Activated T-helper 2 cell treated with anti-CD3 and anti-CD28 coated beads, Interferon-gamma antibody, Interleukin-2, Interleukin-4, amounts not matched to agents 10 μg/mL and 5 μg/mL and 100 μg/mL, durations not matched to agents 14 hours and 24 hours and 36 hours (primary cell): ENCODE measurements at places on chromosomes 7 and 10.

DNA sequence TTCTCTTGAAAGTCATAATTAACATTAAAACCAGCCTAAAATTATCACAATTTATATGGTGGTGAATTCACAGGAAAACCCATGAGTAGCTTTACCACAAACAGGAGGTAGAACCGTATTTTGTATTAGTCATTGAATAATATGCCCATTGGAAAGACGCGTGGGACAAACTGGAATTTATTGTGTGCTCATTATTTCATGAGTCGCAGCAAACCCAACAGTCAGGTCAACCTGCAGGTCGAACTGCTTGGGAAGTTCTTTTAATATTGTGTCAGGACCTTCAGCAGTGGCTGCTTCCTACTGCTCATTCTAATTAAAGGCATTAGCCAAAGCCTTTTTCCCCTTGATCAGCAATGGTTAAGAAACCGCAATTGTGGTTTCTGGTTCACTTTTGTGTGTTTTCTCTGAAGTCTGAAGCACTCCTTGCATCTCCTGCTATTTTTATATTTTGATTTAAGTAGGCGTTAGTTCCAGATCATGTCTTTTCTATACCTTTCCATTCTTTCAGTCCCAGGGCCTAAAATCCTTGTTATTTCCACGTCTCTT lies 100.1 kb downstream of the RAB11FIP2 start:
- DNase-seq = no peak

DNA sequence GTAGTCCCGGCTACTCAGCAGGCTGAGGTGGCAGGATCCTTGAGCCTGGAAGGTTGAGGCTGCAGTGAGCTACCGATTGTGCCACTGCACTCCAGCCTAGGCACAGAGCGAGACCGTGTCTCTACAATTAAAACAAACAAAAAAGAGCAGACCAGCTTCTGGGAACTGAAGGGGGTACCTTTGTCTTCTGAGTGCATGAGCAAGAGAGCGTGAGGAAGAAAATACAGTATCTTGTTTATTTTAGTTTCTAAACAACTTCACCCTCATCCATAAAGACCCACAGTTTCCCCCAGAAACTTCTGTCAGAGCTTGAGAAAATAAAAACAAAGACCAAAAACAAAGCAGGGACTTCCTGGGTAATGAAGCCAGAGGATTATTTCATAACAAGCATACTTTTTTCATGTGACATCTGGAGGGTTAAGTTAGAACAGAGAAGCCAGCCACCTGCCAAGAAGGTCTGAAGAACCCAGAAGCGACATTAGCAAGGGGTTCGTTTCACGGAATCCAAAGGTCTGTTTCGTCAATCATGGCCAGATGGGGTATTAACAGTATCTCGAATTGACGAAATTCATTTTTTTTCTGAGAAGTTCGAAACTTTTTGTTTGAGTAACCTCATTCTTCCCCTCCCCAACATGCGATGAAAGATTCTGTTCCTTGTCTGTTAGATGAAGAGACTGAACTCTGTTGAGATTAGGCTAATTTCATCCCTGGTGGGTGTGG lies 10.2 kb upstream of the IL2RA start:
- DNase-seq = no peak

DNA sequence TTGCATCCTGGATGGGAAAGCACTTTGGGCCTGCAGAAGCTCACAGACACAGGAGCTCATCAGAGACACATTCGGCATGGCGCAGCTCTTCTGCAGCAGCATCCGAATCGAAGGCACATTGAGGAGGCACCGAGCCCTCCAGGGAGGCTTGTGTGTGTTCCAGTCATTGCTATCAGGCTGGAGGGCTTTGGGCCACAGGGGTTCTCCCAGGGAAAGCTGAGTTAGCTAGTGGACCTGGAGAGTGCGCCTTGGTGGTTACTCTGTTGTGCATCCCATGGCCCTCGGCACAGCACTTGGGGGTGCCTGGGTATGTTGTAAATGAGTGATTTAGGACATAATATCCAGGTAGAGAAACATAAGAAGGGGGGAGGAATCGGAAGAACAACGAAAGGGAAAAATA lies 388.7 kb upstream of the RNF32 start:
- DNase-seq = no peak

- DNase-seq = no peak
These were observed 531.6 kb upstream of the IGFBP3 start for GRCh38 chr7:46452561-46453135.

GRCh38 chr10:73043319-73043718 lies 53.3 kb downstream of the P4HA1 start:
- no peak for DNase-seq

DNA sequence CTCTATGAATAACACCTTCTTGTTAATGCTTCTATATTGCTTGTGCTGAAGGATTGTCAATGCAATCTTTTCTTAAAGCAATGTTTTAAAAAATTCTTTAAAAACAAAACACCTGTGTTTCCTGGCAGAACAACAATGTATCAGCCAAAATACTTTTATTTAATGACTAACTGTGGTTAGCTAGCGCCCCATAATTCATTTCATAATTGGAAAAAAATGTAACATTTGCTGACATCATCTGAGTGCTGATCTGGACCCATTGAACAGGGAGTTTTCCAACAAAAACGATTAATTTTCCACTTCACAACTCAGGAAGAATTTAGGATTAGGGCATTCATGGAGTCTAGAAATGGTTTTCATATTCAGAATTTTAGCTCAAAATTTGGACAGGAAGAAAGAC lies 137.6 kb upstream of the CDK6 start:
- no peak for DNase-seq

- no peak for DNase-seq
These were observed 95.0 kb downstream of the FRMD4A start for GRCh38 chr10:14235566-14236195.

GRCh38 chr10:117686606-117687005 lies 144.1 kb downstream of the EMX2 start:
- no peak for DNase-seq

DNA sequence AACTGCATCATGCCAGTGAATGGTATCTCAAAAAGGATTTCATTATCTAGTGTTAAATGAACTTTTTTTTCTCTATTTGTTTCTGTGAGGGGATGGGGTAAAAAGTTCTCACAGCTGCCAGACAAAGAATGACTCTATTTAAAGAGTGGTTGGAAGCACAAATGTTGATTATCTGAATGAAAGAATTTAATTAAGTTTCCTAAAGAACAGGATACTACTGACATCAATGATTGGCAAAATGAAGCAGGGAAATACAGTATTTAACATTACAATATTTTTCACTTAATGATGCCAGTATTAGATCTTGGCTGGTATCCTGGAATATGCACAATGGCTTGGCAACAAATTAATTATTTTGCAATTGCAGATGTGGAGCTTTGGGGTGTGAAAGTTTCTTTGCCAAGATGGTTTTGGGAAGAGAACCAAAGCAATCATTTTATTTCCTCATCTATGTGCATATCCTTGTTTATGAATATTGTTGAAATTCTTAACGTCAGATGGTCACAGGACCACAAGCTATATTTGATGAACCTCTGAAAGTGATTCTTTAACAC lies 336.8 kb downstream of the ARL4A start:
- DNase-seq = no peak

DNA sequence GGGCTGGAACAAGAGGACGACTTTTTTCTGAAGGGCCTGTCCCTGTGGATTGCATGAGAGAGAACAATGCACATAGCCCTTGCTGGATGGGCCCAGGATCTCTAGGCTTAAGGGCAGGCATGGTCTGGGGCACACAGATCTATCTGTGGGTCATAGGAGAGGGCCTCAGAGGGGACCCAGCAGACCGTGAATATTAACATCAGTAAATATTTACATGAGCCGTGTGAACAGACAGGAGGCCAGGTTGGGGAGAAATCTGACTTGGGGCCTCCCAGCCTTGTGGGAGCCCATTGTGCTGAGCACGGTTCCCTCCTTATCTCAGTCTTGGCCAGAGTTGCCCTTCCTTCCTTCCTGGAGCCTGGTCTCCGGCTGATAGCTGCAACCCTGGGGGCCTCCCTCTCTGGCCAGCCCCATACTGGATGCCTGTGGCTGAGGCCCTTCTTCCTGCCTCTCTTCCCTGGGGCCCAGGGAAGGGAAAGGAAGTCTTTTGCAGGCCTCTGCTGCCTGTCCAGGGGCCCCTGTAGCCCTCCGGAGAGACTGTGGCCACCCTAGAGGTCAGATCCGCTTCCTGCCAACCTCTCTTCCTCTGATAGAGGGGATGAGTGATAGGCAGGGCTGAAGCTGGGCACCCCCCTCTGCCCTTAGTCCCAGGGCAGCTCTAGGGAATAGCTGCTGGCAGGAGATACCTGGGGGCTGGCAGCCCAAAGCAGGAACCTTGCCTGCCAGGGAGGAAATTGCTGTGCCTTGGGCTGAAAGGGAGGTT lies 44.5 kb upstream of the TRIM8 start:
- no peak for DNase-seq

DNA sequence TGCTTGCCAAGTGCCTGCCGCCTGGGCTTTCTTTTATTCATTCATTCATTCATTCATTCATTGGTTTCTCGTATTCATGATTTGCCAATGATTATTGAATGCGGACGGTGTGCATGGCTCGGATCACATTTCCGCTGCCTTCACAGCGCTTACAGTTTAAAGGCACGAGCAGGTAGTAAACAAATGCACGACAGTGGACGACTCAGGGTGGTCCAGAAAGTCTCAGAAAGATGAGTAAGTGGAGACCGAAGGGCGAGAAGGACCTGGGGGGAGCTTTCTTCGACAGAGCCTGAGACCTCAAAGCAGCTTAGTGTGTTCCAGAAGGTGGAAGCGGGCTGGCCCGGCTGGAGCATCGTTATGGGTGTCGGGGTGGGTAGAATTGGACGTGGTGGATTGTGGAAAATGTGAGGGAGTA lies 506 bp downstream of the MCM10 start:
- peak; percentile 14 for DNase-seq

GRCh38 chr7:112789453-112789816 lies 758 bp downstream of the TMEM168 start:
- no peak for DNase-seq
